Peyer's patch (tissue), 4 donors: ENCODE measurements at places on chromosomes 6 and 20. TPM values are rescaled to one million over a fixed set of nuclear protein-coding genes. Genes with fewer than 3 reads are reported as not detected.

The LY86 gene
- total RNA-seq, result 1.7 TPM

The EBF4 gene
- 3.6 TPM for total RNA-seq

DNA sequence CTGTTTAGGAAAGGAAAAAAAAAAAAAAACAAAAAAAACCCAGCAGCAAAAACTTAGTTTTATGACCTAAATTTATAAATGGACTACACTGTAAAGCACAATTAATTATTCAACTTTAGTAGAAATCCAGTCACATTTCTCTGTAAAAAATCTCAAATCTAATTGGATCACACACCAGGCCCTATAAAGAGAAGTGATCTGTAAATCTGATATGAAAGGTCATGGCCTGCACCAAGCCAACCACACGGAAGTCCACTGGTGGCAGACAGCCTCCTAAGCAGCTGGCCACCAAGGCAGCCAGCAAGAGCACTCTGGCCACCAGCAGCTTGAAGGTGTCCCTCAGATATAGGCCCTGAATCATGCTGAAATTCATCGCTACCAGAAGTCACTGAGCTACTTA lies 131.6 kb downstream of the HFE start:
- no peak overlapping the region for H3K27ac ChIP-seq
- DNase-seq, result no peak
- no peaks in the 10 kb centered on the region for H3K4me1 ChIP-seq
- no peak overlapping the region for H3K4me3 ChIP-seq
- no peaks in the 10 kb centered on the region for H3K36me3 ChIP-seq
- no peaks in the 10 kb centered on the region for H3K27me3 ChIP-seq

DNA sequence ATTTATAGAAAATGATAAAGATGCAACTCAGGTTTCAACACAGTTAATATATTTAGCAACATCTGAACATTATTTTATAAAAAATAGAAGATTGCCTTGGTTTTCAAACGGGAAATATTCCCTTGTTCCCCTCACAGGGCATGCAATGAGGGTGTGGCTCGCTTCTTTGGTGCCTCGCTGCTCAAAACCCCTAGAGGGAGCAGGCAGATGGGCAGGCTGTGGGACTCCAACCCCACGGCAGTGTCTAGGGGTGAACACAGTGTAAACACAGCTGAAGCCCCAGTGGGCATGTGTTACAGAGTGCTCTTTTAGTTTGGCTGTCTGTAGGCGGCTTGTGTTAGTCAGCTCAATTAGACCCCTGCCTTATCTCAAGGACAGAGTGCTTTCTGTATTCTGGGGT lies 560.8 kb upstream of the IMPG1 start:
- DNase-seq, result no peak
- no peaks in the 10 kb centered on the region for H3K4me1 ChIP-seq
- H3K4me3 ChIP-seq, result no peak overlapping the region
- H3K36me3 ChIP-seq, result no peaks in the 10 kb centered on the region

DNA sequence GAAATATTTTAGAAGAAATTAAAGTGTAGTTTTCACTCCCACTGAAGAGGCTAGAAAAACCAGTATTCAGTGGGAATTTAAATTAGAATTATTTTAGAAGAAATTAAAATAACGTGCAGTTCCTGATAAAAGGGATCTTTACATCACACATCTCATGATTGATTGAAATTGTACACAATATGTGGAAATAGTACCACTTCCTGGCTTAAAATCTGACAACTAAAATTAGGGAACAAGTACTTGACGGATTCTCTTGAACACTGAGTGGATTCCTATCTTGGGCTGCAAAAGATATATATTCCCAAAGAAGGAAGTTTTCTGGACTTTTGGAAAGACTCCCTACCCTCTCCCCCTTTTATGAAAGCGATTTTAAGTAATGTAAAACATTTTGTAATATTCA lies 14.6 kb upstream of the MTCL3 start:
- no peak overlapping the region for H3K4me3 ChIP-seq
- DNase-seq, result no peak
- no peak overlapping the region for H3K27ac ChIP-seq
- H3K27me3 ChIP-seq, result no peaks in the 10 kb centered on the region
- no peaks in the 10 kb centered on the region for H3K36me3 ChIP-seq

DNA sequence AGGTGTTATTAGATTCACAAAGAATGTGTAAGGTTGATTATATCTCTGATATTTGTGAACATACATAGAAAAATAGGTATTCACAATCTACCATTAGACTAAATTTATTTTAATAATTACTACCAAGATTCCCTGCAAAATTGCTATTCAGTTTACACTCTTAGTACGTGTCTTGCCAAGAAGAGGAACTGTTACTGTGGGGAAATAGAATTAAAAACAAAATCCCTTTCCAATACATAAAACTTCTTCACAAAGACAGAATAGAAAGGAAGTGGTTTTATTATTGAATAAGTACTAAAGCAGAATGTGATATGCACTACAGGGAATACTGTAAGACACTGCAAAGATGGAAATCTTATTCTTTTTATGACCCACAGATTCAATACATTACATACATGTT lies 17.0 kb downstream of the RAB32 start:
- no peaks in the 10 kb centered on the region for H3K36me3 ChIP-seq
- H3K4me3 ChIP-seq, result no peak overlapping the region
- H3K27me3 ChIP-seq, result no peaks in the 10 kb centered on the region
- H3K4me1 ChIP-seq, result no peaks in the 10 kb centered on the region

DNA sequence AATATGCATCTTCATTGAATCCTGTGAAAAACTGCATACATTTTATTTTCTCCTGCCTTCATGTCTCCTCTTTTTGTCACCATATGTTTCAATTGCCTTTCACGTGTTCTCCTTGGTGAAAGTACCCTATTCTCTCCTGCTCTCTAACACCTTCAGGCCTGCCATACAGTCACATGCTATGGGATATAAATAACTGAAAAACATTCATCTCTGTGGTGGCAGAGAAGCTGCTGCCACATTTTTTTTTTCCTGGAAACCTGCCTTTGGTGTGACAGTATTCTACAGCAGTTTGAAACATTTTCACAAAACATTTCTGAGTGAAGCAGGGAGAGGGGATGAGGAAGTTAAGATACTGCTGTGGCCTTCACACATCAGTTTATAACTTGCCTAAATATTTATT lies 44.8 kb upstream of the FBXL4 start:
- DNase-seq, result no peak
- no peaks in the 10 kb centered on the region for H3K27me3 ChIP-seq
- H3K27ac ChIP-seq, result no peak overlapping the region
- H3K4me1 ChIP-seq, result no peaks in the 10 kb centered on the region
- no peak overlapping the region for H3K4me3 ChIP-seq
- no peaks in the 10 kb centered on the region for H3K36me3 ChIP-seq

DNA sequence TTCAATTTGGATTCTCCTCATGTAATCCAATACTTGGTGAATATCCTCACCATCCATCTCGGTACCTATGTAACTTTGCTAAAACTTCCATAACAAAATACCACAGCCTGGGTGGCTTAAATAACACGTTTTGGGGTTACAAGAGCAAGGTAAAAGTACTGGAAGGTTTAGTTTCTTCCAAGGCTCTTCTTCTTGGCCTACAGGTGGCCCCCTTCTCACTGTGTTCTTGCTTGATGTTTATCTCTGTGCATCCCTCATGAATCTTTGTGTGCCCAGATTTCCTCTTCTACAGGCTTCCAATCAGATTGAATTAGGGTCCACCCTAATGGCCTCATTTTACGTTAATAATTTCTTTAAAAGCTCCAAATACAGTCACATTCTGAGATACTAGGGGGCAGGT lies 163.3 kb upstream of the HCRTR2 start:
- no peak for DNase-seq
- H3K36me3 ChIP-seq, result no peaks in the 10 kb centered on the region
- H3K27ac ChIP-seq, result no peak overlapping the region
- no peak overlapping the region for H3K4me3 ChIP-seq
- H3K4me1 ChIP-seq, result no peaks in the 10 kb centered on the region
